Stimulated activated CD4-positive, alpha-beta T cell treated with anti-CD3 and anti-CD28 coated beads, Interleukin-1b, Interleukin-23, amount 100 ng/mL, for 4 hours (primary cell): ENCODE measurements at places on chromosomes 1 and 21.

DNA sequence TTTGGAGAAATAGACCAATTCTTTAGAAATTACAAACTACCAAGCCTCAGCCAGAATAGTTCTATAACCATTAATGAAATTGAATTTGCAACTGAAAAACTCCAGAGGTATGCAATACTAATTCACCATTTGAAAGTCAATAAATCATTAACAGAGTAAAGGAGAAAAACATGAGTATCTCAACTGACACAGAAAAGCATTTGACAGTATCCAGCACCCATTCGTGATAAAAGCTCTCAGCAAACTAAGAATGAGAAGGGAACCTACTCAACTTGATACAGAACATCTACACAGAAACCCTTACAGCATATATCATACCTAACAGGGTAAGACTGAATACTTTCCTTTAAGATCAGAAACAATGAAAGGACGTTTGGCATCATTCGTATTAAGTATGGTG lies 54.3 kb downstream of the ST6GALNAC5 start:
- no peak for DNase-seq

- DNase-seq: no peak
These were observed 19.7 kb upstream of the TMEM52 start for GRCh38 chr1:1938613-1939295.

GRCh38 chr1:111139956-111140679 lies at the start of the genes CEPT1 and DRAM2:
TSS of gene CEPT1 (plus strand) at chr1:111140223. CDS start at chr1:111147715, 7,492 bp downstream.
TSS of gene DRAM2 (minus strand) at chr1:111140093. CDS start at chr1:111131554, 8,539 bp downstream.
- peak; percentile 83 for DNase-seq

DNA sequence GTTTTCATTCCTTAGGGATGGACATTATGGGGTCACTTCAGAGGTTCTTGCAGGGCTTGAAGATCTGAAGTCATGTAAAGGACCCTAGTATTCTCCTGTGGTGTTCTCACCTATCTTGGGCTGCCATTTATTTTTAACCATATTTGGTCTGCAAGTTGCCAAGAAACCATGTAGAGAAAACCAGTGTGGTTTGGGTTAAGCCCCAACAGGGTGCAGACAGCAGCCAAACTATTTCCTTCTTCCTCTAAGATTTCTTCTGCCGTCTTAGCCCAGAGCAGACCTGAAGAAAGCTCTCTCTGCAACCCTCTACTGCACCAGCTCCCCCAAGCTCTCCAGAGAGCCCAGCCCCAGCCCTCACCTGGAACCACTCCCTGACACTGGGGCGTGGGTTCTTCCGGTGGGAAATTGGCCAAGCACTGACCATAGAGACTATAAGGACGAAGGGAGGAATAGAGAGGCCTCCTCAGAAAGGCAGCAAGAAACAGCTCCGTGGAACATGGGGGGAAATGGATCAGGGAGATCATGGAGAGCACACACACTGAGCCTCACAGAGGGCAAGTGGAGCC lies 136.6 kb downstream of the SYF2 start:
- DNase-seq: no peak

GRCh38 chr1:90557706-90558105 lies 159.4 kb downstream of the BARHL2 start:
- DNase-seq: no peak

GRCh38 chr1:229227298-229227919 lies 43.5 kb upstream of the RAB4A start:
- DNase-seq: peak; percentile 82

DNA sequence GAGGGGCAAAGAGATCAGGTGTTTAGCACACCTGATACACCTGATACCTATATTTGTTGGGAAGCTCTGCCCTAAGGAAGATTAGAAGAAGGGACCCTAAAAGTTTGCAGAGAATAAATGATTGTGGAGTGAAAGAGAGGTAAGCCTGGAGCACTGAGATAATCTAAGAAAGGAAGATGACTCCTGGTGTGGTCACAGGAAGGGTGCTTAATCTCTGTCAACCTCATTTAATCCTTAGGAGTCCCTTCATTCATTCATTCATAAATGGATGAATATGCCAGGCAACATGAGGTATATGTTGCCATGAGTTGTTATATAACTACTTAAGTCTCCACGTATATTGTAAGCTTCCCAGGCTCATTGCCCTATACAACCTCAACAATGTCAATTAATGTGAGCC lies 16.2 kb upstream of the MNDA start:
- DNase-seq: no peak

DNA sequence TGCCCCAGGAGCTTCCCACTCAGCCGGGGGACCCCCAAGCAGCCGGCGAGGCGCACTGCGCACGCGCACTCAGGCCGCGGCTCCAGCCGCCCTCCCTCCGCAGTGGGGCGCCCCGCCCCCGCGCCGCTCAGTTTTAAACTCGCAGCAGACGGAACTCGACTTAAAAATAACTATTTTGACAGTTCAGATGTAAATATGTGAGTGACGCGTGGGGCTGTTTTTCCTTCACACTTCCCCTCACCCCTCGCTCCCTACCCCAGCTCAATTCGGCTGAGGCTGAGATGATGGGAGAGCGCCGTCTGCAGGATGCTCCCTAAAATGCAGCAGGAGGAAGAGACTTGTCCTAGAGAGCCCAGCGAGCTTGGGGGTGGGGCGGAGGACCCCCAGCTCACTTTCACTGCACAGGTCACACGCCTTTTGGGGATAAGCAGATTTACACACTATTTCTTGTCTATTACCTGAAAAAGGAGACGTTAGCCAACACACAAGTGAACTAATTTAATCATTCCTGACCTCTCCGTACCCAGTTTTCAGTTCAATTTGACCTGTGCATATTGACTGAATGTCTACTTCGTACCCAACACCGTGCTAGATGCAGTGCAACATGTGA lies 8.9 kb upstream of the LEMD1 start:
- DNase-seq: peak; percentile 50
